CD4-positive, alpha-beta T cell treated with Interleukin-21 for 1 hour (primary cell): ENCODE measurements at places on chromosomes 1 and 21.

DNA sequence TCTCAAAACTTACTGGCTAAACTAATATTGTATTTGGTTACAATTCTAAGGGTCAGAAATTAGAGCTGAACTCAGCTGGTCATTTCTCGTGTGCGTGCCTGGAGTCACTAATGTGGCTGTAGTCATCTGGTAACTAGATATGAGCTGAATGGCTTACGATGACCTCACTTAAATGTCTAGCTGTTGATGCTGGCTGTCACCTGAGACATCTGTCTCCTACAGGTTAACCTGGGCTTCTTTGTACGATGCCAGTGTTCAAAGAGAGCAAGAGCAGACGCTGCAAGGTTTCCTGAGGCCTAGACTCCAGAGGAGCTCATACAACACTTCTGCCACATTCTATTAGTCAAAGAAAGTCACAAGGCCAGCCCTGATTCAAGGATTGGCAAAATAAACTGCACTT lies 17.1 kb upstream of the ALG6 start:
- DNase-seq: no peak

DNA sequence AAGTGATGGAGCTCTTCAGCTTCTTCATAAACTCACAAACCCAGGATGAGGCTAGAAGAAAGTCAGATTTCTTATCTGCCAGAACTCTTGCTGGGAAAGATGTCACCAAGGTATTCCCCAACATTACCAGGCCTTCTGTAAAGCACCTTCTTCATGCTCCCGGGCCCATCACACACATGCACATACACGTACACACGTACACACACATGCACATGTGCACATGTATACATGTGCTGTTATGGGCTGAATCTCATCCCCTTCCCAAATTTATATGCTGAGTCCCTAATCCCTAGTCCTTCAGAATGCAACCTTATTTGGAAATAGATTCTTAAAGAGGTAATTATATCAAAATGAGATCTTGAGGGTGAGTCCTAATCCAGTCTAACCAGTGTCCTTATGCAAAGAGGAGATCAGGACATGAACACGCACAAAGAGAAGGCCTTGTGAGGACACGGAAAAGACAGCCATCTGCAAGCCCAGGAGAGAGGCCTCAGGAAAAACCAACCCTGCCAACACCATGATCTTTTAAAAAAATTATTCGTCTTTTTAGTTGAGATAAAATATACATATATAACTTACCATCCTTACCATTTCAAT lies 76.4 kb upstream of the LYST start:
- no peak for DNase-seq

DNA sequence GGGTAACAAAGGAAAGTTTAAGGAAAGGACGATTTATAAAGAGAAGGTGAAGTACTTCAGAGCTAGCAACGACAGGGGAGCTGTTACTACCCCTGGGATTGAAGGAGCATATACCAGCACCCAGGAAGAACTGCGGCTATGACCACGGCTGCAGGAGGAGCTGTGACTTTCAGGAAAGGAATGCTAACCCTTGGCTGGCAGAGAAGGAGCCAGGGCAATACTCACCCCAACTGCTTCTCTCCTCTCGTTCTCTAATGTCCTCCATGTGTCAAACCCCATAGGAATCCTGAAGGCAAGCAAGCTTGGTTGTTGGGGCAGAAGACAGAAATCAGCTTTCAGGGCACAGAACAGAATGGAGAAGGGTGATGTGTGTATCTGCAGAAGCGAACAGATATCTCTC lies 120.5 kb downstream of the TMEM53 start:
- no peak for DNase-seq

DNA sequence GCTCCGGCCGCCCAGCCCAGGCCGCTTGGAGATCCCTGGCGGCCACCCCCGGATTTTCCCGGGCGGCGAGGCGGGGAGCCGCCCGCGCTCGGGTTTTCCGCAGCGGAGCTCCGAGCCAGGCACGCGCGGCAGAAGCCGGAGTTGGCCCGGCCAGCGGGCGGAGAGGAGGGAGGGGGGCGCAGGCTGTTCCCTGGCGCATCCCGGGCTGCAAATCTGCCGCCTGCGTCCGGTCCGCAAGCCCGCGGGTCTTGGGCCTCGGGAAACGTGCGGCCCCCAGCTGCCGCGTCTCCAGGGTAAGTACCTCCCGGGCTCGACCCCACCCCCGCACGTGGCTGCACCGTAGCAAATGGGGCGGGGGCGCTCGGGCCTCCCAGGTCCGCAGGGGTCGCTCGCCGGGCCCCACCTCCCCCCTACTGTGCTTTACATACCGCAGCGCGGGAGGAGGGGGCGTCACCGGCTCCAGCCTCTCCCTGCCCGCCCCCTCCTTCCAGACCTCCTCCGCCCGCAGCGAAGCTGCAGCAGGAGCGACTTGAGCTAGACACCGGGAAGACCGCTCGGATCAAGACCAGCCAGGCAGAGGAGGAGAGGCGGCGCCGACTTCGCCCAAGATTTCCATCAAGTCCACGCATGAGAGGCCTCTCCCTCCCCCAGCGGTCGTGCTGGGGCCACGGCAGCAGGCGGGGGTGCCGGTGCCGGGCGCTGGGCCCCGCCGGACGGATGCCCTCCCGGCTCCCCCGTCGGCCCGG lies 1.6 kb downstream of the TMEM200B start:
- DNase-seq: no peak

DNA sequence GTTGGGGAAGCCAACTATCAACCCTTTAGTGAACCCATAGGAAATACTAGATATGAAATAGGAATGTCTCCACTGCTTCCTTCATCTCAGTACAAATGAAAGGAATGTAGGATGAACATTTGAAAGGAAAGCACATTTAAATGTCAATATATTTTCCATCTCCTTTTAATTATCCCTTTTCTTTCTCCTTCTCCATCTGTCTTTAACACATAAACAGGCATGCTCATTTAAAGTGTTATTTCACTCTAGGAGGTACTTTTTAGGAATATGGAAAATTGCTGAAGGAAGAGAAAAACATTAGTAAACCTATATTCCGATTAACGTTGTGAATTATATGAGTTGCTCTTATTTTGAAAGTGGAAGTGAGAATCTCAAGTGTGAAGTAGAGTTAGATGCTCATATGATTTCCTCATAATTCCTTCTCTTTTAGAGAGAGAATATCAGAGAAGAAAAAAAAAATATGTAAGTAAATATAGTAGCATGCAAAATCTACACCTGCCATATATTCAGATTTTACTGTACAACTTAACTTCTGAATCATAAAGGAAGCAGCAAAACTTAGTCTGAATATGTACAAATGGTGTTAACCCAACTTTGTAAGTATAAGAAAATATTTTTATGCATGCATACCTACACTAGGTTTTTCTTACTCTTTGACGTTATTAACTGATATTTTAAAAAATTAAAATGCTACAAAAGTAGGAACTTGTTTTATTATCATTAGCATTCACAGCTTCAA lies 406.9 kb upstream of the B3GALT2 start:
- no peak for DNase-seq

DNA sequence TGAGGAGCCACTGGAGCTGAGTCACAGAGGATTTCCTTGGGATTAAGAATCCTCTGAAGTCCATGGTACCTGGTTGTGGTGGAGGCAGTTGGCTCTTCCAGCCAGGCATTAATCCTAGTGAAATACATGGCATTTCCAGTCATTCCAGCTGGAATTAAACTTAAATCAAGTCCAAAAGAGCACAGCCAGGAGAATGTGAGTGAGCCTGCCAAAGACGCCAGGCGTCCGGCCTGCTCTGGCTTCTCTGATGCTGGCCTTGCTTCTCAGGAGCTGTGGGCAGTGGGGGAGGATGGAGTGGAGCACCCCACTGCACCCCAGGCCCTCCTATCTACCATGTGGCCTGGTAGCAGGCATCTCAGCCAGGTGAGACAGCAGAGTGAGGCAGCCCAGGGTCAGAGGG lies 23.4 kb upstream of the TENT5C start:
- no peak for DNase-seq

GRCh38 chr1:184292101-184292500 lies 94.7 kb upstream of the C1orf21 start:
- no peak for DNase-seq

DNA sequence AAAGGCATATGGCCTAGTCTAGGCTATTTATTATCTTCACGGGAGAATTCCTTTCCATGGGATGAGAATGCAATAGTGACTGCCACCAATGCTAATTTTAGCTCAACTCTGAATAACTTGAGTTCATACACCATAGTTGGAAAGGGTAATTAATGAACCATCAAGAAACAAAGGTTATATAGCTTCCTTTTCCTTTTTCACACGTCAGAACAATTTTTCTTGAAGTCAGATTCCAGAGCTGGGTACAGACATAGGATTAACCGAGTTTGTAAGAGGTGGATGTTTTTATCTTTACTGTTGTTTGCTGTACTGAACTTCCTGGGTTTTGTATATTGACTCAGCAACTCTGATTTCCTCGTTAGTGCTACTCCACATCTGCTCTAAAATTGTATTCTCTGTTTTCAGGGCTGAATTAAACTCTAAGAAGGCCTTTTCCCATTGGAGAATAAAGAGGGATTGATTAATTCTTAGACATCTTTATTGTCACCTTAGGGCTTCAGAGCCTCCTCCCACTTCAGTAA lies 262.0 kb downstream of the NUF2 start:
- no peak for DNase-seq

DNA sequence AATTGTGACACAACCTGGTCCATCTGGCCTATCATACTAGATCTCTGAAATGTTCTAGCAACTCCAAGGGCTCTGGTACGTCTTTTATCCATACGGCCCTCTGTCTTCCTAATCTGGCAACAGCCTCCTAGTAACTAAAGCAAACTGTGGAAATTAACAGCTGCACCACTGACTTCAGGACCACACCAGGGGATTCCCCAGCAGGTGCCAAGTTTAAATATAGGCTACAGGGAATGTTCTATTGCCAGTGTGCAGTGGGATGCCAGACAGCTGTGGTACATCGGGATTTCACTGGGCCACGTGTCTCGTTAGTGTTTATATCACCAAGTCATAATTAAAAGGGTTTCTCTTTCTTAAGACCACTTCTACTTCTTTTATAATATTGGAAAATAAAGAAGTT lies 94.3 kb downstream of the RGS2 start:
- no peak for DNase-seq

GRCh38 chr1:3924825-3925220 lies 24.8 kb upstream of the C1orf174 start:
- DNase-seq: no peak

DNA sequence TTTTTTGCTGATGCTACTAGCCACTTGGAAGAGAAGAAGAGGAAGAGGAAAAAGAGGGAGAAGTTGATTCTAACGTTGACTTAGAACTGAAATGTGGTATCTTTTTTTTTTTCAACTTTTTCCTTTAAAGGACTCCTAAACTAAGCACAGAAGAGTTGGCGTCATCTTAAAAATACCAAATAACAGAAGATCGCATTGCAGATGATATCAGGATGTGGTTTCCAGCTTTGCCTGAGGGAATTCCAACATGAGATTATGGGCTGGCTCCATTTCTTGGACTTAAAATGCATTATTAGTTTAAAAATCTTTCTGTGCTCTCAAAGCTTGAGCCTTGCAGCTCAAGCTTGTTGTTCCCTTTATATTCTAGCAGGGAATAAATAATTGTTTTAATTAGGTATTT lies 29.8 kb downstream of the WDR3 start:
- DNase-seq: no peak

- peak; percentile 87 for DNase-seq
Measured at GRCh38 chr1:43367904-43368645, at the start of gene ELOVL1. Gene ELOVL1, minus strand, starts transcription at chr1:43368011. Its CDS starts 2,402 bp downstream, at chr1:43365609.

- DNase-seq: no peak
Measured at GRCh38 chr1:213008564-213008963, 7.1 kb downstream of the ANGEL2 start.

- DNase-seq: peak; percentile 81
Measured at GRCh38 chr1:84862810-84863251, 30.2 kb downstream of the LPAR3 start.

DNA sequence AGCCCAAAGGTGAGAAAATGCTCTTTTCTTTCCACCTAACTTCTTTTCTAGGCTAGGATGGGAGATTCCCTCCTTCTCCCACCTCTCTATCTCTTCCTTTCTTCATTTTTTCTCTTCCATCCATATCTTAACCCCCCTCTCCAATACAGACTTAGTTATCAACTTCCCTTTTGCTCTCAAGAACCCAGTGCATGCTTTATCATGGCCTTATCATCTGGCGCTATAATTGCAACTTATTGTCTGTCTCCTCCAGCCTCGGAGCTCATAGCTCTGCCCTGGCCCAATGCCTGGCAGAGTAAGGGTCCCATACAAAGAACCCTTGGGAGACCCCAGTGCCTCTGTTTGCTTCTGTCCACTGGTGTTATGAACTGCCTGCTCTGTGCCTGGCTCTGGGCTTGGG lies 71.0 kb upstream of the NFASC start:
- no peak for DNase-seq
